ENCODE measurements at places on chromosomes 6 and 20.

GRCh38 chr20:63911176-63911575, 16.2 kb downstream of the DNAJC5 start:
- no peak for DNase-seq

GRCh38 chr6:108435391-108435790, 125.3 kb upstream of the FOXO3 start:
- no peak for DNase-seq

GRCh38 chr6:94270091-94270948, 851.0 kb upstream of the EPHA7 start:
- DNase-seq = no peak

DNA sequence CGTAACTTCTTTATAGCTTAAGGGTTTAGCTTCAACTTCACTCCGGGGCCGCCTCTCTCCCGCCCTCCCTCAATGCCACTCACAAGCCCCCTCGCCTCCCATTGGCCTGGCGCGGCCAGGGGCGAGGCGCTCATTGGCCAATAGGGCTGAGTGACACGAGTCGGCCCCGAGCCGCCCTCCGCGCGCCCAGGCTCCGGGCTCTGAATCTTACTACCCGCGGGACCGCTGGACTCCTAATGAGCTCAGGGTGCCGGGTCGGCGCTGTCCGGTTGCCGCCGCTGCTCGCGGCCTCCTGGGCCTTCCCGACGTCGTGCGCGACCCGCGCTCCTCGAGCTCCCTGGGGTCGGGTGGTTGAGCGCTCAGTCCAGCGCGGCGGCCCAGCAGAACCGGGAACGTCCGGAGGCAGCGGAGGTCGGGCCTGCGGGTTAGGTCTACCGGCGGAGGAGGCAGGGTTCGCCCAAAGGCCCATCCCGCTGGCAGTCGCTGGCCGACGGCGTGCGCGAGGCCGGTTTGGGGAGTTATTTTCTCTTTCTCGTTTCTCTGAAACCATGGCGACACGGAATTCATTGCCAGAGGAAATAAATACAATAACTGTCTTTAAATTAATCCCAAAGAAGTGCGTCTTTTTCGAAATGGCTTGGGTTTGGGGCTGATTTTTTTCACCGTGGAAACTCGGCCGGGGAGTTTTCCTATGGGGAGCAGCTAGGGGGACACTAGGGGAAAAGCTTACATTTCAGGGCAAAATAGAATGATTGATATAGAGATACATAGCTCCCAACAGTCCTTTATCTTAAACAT, at the start of gene SIM1:
SIM1 (minus strand) TSS at position 19 of the 798 bp plus-strand sequence. CDS start 1,453 bp downstream, outside the sequence.
- no peak for DNase-seq

DNA sequence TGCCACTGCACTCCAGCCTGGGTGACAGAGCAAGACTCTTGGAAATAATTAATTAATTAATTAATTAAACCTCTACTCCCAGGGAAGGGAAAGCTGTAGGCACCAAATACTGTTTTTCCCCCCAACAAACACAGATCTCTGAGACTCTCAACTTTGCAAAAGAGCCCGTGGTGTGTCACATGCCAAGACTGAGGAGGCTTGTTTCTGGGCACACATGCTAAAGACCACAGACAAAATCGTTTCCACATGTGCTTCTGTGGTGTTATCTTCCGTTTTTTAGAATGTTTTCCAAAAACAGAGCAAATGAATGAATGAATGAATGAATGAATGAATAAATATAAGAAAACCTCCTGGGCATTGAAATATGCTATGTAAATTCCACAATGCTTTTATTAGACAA, 55.6 kb upstream of the ATXN1 start:
- no peak for DNase-seq

DNA sequence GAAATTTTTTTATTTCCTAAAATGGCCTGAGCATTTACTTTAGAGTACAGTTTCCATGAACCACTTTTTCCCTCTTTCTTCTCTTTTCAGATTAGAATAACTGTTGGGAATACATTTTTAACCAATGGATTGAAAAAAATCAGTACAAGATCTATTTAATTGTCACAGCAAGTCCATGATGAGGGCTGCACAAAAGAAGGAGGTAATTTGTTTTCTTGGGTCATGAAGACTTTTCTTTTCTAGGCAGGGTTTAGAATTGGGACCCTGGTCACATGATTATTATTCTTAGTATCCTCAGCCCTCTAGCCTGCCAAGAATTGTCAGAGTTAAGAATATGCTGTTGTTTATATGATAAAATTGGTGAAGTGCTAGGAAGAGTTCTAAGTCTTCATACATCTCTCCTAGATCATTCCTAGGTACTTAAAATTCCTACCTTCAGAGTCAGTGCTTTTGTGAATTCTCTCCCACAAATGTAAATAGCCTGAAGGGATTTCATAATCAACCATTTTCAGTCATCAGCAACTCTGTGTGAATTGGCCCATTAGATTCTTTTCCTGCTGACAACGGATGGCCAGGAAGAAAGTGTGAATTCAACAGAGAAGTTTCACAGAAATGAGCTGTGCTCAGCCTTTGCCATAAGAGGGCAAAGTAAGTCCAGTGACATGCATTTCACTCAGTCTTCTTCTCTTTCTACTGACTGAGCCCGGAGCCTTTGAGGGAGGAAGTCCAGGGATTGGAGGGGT, 32.4 kb upstream of the TPBG start:
- no peak for DNase-seq

DNA sequence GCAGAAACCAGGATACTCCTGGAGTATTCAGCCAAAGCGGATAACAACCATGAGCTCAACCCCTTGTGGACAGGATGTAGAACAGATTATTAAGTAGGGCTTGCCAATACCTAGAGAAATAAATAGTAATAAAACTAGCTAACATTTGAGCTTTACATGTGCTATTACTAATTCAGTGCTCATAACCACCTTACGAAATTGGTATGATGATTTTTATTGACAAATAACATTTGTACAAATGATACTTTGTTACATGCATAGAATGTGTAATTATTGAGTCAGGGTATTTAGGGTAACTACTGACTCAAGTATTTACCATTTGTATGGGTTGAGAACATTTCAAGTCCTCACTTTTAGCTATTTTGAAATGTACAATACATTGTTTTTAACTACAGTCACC, 287.9 kb downstream of the CDC5L start:
- no peak for DNase-seq

GRCh38 chr6:163877877-163878639, 463.5 kb downstream of the QKI start:
- no peak for DNase-seq

GRCh38 chr6:119858901-119859300, 509.3 kb upstream of the MAN1A1 start:
- no peak for DNase-seq

DNA sequence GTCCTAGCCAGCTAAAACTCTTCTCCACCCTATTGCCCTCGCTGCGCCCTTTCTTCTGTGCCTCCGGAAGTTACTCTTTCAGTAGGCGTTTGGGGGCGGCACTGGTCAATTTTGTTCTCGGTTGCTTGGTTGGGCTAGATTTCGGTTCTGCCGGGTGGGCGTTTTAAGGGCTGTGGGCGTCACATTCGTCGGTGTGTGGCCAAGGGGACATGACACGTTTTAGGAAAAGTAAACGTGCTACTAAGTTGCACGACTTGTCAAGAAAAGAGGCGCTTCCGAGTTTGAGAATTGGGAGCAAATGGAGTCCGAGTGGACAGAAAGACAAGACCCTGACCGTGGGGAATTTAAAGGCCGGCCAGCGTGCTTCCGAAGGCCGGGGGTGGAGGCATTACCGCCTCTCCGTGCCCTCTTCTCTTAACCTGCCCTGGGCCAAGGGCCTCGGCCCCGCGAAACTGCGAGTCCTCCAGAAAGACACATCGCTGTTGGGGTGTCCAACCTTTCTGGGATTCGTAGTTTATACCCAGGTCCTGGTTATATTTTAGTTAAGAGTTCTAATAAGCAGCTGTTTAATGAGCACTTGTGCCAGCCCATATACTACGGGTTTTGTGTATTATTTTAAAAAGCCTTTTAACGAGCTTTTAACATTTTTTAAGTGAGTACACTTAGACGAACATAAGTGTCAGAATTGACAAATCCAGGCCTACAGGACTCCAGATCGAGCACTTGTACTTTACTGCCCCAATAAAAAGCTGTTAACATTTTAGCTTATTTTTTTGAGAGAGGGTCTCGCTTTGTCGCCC, 664 bp upstream of the BAG6 start:
- no peak for DNase-seq

DNA sequence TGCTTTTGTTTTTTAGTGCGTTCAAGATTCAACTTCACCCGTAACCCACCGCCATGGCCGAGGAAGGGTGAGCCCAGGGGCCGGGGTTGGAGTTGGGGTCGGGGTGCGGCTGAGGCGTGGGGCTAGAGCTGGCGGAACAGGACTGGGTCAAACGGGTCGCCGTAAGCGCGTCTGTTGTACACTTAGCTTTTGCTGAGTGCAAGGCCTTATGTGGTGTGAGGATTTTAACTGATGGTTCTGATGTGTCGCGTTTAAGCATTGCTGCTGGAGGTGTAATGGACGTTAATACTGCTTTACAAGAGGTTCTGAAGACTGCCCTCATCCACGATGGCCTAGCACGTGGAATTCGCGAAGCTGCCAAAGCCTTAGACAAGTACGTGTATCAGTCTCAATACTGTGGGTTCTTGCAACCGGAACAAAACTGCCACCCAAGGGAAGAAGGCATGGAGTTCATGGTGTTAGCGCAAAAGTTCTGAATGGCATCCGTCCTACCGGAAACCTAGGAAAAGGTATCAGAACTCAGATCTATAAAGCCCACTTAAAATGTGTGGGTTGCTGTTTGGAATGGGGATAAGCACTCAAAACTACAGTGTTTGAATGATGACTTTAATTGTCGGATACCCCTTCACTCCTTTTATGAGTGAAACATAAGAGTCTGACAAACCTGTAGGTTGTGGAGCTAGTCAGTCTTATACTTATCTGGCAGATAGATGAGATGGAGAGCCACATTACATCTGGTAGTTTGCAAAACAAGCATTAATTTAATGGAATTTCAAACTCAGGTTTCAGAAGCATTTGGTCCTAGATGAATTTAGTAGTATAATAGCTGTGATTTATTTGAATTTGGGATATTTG, 574 bp downstream of the RPS12 start:
- peak; percentile 84 for DNase-seq

GRCh38 chr6:135525594-135525993, 28.1 kb upstream of the AHI1 start:
- DNase-seq = no peak

GRCh38 chr6:7750197-7750596, 24.3 kb downstream of the BMP6 start:
- no peak for DNase-seq

DNA sequence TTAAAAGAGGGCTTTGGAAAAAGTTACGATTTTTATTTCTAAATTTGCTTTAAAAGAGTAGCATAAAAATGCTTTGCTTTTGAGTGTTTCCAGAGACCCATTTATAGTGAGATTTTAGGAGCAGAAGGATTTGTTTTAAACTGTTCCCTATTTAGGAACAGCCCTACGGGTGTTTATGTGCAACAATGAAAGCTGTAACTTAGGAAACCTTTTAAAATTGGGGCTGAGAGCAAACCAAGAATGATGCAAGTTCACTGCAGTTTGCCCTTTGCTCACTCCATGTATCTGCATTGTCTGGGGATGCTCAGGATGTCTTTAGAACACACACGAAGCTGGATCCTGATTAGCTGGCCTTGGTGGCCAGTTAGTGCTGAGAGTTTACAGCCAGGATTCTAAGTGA, 40.9 kb downstream of the GHRH start:
- no peak for DNase-seq

DNA sequence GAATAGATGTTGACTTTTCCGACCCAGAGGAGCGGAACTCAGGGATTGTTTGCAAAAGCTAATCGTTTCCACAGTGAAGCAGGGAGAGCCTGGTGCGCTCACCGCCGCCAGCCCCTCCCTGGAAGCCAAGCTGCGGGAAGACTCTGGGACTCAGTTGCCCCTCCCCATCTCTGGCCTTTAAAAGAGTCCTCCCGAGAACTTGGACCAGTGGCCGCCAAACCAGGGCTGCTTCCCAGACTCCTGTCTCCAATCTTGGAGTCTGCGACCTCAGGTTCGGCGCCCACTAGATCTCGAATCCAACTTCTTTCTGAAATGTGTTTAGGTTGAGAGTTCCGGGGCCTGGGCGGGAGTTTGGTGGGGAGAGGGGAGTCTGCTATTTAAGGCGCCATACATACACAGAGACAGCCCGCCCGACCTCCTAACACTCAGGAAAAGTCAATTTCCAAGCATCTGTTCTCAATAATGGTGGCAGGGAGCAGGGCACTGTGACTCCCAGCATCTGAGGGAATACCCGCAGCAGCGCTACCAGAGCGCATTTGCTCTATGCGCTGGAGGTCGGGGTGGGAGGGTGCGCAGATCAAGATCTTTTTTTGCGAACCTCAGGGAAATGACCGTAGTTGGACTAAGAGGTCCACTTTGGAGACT, 800 bp upstream of the GRIK2 start:
- no peak for DNase-seq

GRCh38 chr6:21773576-21773968, 180.0 kb downstream of the SOX4 start:
- DNase-seq = no peak

DNA sequence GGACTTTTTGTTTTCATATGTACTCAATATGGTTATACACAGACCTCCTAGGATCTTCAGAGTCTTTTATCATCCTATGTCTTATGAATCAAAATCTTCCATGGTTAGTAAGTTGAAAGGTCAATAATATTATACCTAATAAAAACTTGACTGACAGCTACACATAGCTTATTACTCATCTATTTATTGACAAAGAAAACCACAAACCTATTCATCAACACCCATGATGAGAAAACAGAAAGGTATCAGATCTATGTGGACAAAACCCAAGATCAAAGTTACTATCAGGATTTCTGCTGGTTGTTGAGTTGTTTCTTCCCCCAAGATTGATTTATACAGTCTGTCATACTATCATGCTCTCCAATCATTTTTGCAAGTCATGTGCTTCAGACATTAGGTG, 460.1 kb upstream of the MANEA start:
- DNase-seq = no peak

DNA sequence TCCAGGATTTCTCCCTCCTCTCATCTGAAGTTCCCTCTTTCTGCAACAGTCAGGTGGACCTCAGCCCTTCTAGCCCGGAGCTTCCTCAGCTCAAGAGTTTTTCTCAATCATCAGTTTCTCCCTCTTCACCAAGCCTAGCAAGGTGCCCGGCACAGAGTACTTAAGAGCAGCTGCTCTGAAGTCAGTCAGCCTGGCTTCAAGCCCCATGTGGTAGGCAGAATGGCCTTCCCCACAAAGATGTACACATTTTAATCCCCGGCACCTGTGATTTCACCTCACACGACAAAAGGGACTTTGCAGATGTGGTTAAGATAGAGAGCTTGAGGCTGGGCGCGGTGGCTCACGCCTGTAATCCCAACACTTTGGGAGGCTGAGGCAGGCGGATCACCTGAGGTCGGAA, 15.1 kb upstream of the RBPJL start:
- no peak for DNase-seq

DNA sequence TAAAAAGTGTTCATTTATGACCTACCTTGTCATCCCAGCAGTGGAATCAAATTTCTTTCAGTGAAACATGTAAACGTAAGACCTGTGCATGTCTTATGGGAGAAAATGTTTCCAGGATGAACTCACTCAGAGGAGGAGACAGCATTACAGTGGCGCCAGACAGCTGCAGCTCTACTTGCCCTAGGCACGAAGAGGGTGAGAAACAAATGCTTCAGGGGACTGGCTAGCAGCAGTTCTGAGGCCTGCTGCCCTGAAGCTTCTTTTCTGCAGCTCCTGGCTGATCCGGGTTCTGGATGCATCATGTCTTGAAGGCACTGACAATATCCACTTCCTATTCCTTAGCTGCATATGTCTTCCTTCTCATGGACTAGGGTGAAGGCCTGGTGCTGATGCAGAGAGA, 120.2 kb downstream of the QRSL1 start:
- DNase-seq = no peak

Data from activated CD8-positive, alpha-beta memory T cell treated with anti-CD3 and anti-CD28 coated beads for 24 hours (primary cell).